ENCODE measurements at places on chromosomes 2 and 18.

DNA sequence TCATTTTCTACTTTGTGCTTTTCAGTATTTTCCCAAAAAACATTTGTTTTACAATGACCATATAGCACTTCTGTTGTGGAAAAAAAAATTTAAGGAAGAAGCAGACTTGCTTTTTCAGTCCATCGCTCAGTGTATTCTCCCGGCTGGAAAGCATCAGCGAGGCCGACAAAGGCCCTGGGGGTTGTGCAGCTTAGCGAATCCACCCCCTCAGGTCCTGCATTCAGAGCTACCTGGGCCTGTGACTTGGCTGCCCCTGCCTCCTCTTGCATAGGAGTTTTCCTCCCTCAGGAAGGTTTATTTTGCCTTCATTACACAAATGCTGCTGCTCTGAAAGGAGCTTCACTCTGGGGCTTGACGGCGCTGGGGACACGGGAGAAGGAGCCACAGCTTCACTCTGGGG lies 244.4 kb upstream of the MGAT5 start:
- DNase-seq = no peak

- peak; percentile 73 for DNase-seq
Measured at GRCh38 chr18:51030537-51031258, 685 bp downstream of the SMAD4 start.

- DNase-seq = no peak
Measured at GRCh38 chr2:39150102-39150562, 29.3 kb upstream of the SOS1 start.

GRCh38 chr2:64404743-64405142 lies 49.2 kb upstream of the LGALSL start:
- no peak for DNase-seq

DNA sequence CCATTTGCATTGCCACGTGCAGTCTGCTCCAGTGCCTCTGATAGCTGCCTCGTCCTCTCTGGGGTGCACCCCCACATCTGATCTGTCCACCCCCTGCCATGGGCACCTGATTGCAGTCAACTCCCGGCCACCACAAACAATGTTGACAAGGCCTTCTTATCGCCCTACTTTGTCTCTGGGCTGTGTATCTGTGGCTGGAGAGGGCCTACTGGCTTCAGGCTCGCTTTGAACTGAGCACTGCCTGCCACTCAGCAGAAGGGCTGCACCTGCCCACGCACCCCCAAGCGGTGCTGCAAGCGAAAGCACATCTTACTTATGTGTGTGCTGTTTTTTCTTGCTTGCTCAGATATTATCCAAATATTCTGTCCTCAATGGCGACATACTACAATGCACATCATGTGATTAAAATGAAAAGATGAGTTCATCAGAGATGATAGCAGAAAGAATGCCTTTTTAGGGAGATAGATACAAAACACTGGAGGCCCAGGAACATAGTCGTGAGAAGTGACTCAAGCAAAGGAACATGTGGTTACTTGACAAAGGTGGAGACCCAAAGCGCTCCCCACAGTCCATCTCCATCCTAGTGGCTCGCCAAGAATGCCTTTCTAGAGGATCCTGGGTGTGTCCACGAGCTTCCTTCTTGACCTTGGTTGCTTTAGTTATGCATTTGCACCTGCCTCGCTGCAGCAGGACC lies 28.8 kb downstream of the FBLN7 start:
- no peak for DNase-seq

GRCh38 chr2:109217362-109218086 lies 88.5 kb downstream of the SH3RF3 start:
- peak; percentile 54 for DNase-seq

- no peak for DNase-seq
Measured at GRCh38 chr2:151919786-151920185, 91.6 kb upstream of the ARL5A start.

- DNase-seq = no peak
Measured at GRCh38 chr2:3630631-3631030, 27.4 kb upstream of the ALLC start.

DNA sequence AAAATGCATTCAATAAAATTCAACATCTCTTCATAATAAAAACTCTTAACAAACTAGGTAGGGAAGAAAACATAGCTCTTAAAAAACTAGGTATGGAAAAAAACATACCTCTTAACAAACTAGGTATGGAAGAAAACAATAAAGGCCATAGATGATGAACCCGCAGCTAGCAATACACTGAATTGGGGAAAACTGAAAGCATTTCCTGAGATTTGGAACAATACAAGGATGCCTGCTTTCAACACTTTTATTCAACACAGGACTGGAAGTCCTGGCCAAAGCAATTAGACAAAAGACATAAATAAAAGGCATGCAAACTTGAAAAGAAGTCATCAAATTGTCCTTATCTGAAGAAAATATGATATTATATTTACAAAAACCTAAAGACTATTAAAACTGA lies 67.8 kb downstream of the NCKAP1 start:
- no peak for DNase-seq

DNA sequence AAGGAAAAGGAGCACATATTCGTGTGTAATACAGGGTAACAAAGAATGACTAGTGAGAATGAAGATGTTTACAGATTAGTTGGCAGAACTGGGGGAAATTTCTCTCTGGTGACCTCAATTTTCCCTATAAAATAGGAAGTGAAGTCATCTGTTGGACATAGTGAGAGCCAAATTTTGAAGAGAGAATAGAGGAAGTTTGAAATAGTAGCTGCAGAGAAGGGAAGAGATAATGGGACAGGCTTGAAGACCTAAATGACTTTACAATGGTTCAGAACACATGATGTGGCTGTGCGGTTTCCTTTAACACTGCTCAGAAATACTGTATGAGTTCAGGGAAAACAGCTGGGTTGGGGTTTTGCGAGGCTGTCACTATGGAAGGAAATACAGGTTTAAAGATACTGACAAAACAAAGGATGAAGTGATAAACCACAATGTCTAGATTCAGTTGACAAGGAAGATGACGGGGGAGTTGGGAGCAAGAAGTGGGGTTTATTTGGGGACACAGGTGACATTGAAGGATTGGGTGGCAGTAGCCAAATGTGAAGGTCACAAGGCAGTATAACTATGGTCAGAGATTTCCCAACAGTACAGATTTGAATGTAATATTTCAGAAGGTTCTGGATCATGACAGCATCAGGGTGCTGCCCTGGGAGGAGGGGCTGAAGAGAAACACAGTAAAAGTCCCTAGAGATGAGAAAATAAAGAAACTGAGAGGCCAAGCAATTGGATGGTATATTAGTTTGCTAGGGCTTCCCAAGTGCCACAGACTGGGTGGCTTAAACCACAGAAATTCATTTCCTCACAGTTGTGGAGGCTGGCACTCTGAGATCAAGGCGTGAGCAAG lies 82.6 kb upstream of the TANK start:
- DNase-seq = peak; percentile 78

DNA sequence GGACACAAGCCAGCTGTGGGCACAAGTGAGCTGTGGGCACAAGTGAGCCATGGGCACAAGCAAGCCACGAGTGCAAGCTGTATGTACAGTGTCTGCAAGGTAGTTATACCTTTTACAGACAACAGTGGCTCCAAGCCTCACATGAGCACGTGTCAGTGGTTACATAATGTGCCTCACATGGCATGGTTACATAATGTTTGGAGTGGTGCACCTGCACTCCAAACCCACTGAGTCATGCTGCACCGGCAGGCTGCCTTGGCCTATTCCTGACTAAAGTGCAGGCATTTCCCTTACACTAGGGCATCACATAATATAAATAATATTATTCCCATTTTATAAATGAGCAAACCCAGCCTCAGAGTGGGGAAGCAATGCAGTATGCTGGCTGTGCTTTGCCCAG lies 62.6 kb downstream of the MARCO start:
- DNase-seq = no peak

DNA sequence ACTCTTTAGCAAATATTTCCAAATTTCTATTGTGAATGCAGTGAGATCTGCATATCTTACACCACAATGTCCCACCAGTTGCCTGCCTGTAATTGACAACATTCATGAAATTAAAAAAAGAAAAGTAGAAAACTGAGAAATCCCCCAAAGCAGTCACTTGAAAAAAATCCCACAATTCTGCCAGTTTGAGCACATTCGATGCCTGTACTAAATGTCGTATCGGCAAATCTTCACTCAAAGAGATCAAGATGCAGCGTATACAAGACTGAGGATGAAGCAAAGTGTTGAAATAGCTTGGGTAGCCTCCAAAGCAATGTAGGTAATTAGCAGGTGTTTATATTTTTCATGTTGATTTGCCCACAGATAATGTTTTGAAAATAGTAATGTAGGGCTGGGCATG lies 186.7 kb upstream of the ZEB2 start:
- no peak for DNase-seq

DNA sequence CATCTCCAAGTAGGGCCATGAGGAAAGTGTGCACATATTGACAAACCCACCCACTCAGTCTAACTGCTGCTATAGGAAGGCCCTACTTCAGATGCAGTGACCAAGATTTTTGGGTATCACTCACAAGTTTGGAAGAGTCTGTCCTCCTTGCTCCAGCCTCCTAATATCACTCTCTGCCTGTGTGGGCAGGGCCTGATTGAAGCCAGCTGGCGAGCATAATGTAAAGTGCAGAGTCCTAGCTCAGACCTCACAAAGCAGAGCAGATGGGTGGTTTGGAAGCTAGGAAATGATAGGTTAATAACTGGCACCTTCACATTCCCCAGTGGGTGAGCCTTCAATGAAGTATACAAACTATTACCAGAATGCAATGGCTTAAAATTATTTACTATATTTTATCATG lies 11.2 kb upstream of the SULT1C3 start:
- no peak for DNase-seq

- DNase-seq = no peak
Measured at GRCh38 chr2:60347781-60348180, 205.7 kb downstream of the BCL11A start.

- DNase-seq = peak; percentile 51
Measured at GRCh38 chr2:187497858-187498463, 49.9 kb upstream of the CALCRL start.

- DNase-seq = no peak
Measured at GRCh38 chr2:163732727-163733126, 3.1 kb downstream of the FIGN start.

DNA sequence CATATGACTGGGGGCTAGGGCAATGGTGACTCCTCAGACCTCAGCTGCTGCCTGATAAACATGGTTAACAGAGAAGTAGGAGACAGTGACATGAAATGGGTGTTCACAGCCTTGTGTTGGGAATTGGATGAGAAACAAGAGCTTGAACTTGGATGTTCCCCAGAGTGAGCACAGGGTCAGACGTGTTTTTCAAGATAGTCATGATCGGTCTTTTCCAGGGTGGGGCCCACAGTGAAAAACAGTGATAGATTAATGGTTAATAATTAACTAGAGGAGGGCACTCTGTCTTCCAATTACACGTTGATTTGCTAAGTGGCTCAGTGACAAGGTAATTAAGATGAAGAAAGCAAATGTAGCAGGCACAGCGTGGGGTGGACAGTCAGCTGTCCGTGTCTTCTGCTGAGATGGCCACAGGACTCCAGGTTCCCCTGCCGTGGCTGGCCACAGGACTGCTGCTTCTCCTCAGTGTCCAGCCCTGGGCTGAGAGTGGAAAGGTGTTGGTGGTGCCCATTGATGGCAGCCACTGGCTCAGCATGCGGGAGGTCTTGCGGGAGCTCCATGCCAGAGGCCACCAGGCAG lies at the start of gene UGT1A3:
Gene UGT1A3 (plus strand): TSS at position 320 of the 579 bp plus-strand sequence. CDS start 85 bp downstream, at position 405.
- DNase-seq = no peak

GRCh38 chr2:191870744-191871143 lies 23.9 kb upstream of the CAVIN2 start:
- no peak for DNase-seq

DNA sequence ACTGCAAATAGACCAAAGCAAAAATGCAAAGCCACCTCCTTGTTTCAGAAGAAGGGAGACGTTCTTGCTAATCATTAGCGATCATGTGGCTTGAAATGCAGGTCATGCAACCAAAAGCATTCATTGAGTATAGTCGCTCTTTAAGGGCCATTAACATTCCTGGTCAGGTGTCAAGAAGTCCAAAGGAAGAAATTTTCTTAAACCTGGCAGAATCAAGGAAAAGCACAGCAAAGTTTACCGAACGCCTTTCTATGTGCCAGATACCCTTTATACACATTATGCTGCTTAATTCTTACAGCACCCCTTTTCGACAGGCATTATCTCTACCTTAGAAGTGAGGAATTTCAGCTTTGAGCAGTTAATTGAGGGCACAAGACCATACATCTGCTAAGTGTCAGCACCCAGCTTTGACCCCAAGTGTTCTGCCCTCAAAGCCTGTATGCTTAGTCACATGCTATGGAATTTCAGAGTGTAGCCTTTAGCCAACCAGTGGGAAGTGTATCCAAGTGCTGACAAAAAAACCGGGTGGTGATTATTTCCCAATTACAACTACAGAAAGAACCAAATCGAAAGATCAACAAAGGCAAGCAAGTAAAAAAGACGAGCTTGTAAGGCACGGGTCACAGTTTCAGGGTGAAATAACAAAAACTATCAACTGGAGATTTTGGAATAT lies 70.8 kb downstream of the EPHA4 start:
- DNase-seq = no peak

DNA sequence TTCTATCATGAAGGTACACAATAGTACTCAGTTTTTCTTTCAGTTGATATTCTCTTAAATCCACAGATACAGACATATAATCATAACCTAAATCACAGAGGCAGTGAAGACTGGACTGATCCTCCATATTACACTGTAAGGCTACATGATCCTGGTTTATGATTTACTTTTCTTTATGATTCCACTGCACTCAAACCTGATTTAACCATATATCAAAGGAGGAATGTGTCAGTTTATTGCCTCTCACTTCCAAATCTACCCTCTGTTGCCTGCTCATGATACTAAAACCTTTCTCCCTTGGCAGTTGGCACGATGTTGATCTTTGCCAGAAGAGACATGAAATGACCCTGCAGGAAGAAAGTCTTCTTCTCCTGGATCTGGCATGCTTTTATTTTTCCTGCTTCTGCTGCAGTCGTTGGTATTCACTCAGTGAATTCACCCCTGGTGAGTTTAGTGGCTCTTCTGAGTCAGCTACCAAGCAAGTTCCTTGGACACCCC lies 426.4 kb downstream of the MBD2 start:
- DNase-seq = no peak

DNA sequence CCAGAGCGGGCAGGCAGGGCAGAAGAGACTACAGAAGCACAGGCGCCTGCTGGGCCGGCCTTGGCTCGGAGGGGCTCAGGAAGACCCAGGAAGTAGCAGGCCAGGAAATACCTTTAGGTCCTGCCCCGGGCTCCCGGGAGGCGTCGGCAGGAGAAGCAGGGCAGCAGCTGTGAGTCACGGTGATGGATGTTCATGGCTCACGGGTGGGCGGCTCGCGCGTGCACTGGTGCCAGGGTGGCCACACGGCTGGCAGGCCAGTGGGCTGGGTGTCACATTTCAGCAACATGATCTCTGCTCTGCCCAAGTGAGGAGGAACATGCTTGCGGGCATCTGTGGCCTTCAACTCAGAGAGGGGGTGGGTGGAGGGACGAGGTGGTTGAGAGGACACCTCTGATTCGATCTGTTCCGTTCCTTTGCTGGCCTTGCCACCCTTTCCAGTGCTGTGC lies 139.3 kb downstream of the KLHL29 start:
- DNase-seq = no peak

GRCh38 chr2:101012054-101012705 lies 10.1 kb downstream of the RPL31 start:
- no peak for DNase-seq

Measured in suppressor macrophage (primary cell).